ENCODE measurements at places on chromosomes 3 and 15.
A peak's percentile ranks its signal among the peaks of the same experiment; 100 is the strongest.

GRCh38 chr3:195888311-195888761 lies 20.0 kb downstream of the TNK2 start:
- DNase-seq: no peak

DNA sequence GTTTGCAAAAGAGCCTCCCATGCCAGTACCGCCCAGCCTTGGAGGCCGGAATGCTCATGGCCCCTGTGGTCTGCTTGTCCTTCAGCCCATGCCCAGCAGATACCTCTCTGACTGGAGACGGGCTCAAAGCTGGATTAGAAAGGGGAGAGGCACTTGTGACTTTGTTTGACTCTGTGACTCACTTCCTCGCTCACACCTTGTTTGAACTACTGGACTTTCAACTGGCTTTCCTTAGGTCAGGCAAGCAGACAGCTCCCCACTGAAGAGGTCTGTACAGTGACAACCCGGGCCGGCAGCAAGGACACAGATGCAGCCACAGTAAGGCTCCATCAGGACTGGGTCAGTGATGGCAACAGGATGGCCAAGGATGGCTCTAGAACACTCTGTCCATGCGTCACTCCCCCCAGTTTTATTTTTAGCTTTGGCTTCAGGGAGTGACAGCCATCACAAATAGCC lies 98.6 kb upstream of the ABHD17C start:
- DNase-seq: no peak

DNA sequence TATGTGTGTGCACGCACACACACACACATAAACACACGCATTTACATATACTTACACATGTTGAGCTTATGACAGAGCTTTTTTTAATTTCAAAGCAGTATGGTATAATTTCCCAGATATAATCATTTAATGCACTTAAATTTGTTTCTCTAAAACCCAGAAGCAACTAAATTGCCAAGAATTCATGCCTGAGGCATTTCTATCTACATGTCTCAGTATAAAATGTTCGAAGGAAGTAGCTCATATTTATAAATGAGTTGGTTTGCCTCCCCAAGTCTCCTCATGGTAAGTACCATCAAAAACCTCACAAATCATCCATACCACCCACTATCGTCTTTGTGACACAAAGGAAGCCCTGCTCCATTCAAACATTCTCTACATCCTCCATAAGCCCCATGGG lies 130.6 kb downstream of the RPL22L1 start:
- DNase-seq: no peak

DNA sequence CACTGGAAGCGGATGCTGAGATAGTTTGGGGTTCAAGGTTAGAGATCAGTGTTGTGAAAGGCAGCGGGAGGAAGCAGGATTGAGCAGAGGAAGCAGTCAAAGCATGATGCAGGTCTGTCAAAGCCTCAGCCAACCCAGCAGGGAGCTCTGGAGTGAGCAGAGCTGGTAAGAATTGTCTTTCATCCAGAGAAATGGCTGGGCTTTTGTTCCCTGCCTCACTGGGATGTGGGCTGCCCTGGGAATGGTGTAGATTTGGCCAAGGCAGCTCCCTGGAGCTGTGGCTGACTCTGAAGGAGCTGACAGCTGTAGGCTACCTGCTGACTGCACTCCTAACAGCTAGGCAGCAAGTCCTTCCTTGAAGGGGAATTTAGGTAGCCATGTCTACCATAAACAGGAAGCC lies 61.9 kb upstream of the STXBP5L start:
- no peak for DNase-seq

DNA sequence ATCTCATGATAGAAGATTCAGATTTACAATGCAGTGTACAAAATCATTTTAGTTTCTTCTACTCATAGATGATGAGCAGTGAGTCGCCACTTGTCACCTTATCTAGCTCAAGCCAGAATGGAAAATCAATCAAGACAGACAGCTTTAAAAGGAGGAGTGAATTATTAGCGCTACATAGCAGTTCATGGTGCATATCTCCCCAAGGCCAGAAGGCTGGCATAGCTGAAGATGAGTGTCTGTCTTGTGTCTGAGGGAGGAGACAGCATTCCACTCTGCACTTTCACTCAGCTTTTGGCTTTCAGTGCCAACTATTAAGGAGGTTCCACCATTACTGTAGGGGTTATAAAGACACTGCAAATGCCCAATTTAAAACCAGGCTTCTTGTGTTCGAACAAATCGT lies 804.1 kb upstream of the LMCD1 start:
- DNase-seq: no peak

- no peak for DNase-seq
Observed at GRCh38 chr15:42728560-42728959, 8.4 kb downstream of the CDAN1 start.

GRCh38 chr3:89113893-89114840 lies 6.7 kb downstream of the EPHA3 start:
- DNase-seq: peak; percentile 66

GRCh38 chr3:133380481-133381225 lies 19.2 kb upstream of the BFSP2 start:
- no peak for DNase-seq

- no peak for DNase-seq
Observed at GRCh38 chr3:77042343-77042742, 2.4 kb downstream of the ROBO2 start.

DNA sequence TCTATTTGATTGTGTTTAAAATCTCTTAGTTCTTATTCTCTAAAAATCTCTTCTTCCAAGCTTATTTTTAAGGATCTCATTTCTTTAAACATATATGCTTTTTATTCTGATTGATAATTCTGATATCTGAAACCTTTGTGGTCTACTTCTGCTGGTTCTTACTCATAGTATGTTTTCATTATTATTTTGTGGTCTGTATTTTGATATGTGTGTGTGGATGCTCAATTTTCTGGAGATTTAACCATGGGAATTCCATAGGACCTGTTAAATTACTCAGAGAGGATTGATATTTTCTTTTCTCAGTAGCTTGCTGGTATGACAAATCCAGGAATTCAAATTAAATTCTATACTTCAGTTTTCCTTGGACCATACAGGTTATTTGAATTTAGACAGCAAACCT lies 14.7 kb upstream of the HHLA2 start:
- DNase-seq: no peak

GRCh38 chr15:61480863-61481262 lies 251.8 kb upstream of the RORA start:
- no peak for DNase-seq

GRCh38 chr15:68739390-68740080 lies 81.2 kb downstream of the ANP32A start:
- no peak for DNase-seq

GRCh38 chr3:100184948-100185570 lies 70.8 kb upstream of the FILIP1L start:
- DNase-seq: no peak

DNA sequence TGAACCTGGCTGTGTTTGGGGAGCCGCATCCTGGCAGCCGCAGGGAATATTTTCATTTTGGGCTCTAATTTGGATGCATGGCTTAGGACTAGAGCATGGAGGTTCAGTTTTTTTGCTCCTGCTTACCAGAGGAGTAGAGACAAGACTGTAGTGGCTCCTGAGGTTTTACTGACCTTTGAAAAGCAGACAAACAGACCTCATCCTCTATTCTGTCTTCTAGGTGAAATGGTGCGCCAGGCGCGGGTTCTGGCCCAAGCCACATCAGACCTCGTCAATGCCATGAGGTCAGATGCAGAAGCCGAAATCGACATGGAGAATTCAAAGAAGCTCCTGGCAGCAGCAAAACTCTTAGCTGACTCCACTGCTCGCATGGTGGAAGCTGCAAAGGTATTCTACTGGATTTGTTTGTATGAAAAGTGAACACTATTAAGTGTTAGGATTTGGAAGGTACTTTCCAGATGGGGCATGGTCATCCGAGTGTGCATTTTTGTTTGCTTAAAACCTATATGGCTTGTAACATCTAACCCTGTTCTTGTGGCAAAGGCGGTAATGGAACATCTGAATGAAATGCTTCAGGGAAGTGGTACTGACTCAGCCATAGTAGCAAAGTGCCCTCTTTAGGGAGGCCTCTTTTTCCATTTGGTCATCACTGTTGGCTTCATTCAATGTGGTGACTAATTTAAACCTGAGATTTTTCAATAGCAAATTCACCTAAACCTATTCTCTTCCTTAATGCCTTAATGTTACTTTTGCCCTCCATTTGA lies 330.7 kb upstream of the TPM1 start:
- DNase-seq: no peak

DNA sequence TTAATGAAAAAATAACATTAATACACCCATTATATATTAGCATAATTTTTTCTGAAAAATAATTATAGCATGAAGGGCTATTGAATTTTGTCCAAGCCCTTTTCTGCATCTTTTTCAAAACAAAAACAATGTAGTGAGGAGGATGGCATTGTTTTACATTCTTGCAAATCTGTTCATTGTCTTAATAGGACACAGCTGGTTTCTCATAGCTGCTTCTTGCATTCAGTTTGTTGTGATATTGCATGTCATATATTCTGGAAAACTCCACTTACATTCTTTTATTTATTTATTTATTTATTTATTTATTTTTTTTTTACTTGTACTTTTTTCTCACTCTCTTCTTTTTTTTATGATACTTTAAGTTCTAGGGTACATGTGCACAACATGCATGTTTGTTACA lies 107.4 kb downstream of the NR1D2 start:
- DNase-seq: no peak

- no peak for DNase-seq
Observed at GRCh38 chr3:161454615-161455014, 42.0 kb upstream of the OTOL1 start.

GRCh38 chr15:68552773-68553172 lies 26.0 kb upstream of the CORO2B start:
- DNase-seq: peak; percentile 48

All from right atrium auricular region (tissue), 2 donors.